ENCODE measurements at places on chromosomes 4 and X. TPM values are rescaled to one million over a fixed set of nuclear protein-coding genes. Genes with fewer than 3 reads are reported as not detected.

GRCh38 chrX:8042304-8042703 is 115.1 kb upstream of the PNPLA4 start:
- DNase-seq = no peak

GRCh38 chr4:3481783-3482393 is 18.8 kb downstream of the DOK7 start:
- DNase-seq = no peak

DNA sequence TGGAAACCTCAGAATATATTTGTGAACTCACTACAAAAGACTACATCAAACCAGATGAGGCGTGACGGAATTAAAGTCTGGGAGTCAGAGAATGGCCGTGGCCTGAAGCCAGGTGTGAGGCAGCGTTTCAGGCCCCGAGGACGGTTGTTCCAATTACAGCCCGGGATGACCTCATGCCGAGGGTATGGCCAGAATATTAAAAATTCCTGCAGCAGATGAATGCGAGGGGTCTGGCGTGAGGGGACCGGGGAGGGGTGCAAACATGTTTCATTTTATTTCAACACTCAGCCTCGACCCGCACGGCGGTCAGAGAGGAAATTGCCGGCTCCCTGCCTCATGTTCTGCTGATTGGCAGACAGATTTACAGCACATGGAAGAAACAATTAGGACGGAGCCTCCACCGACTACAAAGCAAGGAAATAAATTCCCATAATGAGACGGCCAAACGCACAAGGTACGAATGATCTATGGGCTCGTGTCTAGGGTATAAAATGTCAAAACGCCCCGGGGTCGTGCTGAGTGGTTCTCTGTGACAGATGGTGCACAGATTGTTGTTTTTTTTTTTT is 289.7 kb downstream of the SHOX start:
- DNase-seq = no peak

DNA sequence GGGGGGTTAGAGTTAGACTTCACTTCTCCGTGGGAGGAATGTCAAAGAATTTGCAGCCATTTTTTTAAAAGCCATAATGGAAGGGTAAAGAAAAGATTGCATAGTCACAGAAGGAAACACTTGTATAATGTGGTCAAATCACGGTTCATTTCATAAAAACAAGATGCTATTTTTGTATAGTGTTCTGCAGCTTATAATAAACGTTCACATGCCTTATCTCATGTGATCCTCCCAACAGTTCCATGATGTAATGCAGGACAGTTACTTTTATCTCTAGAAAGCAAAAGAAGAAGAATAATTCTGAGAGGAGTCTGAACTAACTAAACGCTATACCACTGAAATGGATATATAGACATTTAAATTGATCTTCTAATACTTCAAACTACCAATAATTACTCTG is 71.3 kb upstream of the CAMK2D start:
- no peak for DNase-seq

- peak; percentile 95 for DNase-seq
Measured at GRCh38 chr4:38681281-38681991, 17.4 kb downstream of the KLF3 start.

- no peak for DNase-seq
Measured at GRCh38 chrX:42536286-42536685, 241.7 kb downstream of the PPP1R2C start.

- no peak for DNase-seq
Measured at GRCh38 chr4:63921561-63921960, 487.7 kb downstream of the TECRL start.

DNA sequence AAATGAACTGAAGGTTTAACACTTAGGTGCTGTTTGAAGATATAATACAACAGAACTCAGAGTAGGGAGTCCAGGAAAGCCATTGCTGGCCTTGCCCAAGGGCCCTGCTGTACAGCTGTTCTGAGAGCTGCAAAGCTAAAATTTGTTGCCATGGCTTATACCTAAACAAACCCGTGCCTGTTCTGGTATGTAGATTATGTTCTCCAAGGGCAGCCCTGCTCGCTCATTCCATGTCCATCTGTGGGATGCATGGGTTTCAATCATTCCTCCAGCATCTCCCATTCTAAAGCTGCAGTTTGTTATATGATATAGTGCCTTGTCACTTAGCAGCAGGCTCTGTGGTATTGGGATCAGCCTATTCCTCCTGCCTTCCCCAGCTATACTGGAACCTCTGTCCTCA is 80.8 kb upstream of the BMPR1B start:
- DNase-seq = peak; percentile 38

DNA sequence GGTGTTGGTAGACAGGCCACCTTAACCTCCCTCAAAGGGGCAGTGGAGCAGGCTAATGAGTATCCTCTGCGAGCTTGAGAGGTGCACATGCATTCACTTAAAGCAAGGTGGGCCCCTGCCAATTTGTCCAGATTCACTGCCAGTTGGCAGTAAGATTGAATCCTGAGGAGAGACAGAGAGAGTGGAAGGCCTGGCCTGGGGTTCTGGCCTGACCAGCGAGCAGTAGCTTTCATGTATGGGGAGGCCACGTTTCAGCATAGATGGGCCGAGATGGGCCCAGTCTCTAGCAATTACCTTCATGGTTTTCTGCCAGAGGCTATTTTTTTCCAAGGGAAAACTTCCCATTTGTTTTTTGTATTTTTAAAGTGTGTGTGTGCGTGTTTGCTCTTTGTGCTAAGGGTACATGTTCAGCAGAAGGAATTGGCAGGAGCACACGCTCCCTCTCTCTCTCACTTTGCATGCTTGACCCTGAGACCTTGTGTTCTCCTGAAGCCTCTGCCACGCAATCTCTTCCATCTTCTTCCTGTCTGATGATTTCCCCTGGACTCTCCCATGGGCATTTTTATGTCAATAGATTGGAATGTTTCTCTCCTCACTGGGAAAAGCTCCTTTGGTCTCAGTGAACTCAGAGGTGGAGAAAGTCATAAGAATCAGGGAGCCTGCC is 215.8 kb upstream of the SFRP2 start:
- no peak for DNase-seq

Gene PRDM8
- 5.7 TPM for total RNA-seq

Gene AKAP4
- total RNA-seq = not detected

Gene SYTL5
- total RNA-seq = 0.56 TPM

Gene CT83
- not detected for total RNA-seq

Gene NUDT10
- total RNA-seq = 0.90 TPM

Gene TMPRSS11F
- not detected for total RNA-seq

Gene CHST7
- 2.9 TPM for total RNA-seq

Gene PTCHD1
- not detected for total RNA-seq
